ENCODE measurements at places on chromosomes 3 and 15.

DNA sequence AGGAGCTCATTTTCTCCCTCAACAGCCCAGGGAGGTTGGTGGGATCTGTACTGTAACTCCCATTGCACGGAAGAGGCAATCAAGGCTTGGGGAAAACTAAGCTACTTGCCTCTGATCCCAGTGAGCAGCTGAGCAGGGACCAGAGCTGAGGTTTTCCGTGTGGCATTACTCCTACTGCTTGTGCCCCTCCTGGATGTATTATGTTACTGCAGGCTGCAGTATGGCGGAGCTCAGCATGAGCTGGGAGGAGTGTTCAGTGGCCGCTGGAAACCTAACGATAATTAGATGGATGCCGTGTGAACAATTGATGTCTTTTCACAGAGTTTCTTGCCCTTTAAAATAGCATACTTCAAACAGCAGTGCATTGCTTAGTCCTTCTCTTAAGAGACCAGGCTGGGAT is 2.0 kb upstream of the TPRG1 start:
- DNase-seq: peak; percentile 46

GRCh38 chr3:123036352-123037014 is 8.9 kb upstream of the SEMA5B start:
- DNase-seq: no peak

DNA sequence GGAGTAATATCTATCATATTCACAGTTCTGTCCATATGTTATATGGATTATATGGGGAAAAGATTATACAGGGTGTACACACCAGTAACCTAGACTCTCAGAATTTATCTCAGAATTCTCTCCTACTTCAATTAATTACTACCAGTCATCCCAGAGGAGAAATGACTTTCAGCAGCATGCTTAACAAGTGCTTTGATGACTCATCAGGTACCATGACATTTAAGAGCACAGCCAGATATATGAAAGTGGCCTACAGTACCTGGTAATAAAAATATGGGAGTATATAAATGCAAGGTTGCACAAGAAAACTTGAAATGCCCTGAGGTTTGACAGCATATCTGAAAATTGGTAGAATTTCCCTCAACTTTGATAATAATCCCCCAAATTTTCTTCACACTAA is 1273.0 kb downstream of the OTOL1 start:
- no peak for DNase-seq

DNA sequence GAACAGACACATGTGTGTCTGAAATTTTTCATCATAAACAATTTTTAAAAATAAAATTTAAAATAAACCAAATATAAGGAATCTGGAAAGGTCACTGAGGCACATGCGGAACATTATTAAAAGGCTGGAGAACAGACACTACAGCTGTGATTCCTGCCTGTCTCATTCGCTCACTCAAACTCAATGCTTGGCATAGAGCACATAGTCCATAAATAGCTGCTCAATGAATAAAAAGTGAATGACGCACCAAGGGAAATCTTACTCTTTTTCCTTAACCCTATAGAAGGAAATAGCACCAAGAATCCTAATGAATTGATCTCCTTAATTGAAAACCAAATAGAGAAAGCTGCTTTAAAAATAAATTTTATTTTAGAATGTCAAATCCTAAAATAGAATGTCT is 98.4 kb downstream of the FSIP1 start:
- no peak for DNase-seq

- no peak for DNase-seq
Measured at GRCh38 chr15:41860049-41860828, 21.6 kb downstream of the PLA2G4B start.

DNA sequence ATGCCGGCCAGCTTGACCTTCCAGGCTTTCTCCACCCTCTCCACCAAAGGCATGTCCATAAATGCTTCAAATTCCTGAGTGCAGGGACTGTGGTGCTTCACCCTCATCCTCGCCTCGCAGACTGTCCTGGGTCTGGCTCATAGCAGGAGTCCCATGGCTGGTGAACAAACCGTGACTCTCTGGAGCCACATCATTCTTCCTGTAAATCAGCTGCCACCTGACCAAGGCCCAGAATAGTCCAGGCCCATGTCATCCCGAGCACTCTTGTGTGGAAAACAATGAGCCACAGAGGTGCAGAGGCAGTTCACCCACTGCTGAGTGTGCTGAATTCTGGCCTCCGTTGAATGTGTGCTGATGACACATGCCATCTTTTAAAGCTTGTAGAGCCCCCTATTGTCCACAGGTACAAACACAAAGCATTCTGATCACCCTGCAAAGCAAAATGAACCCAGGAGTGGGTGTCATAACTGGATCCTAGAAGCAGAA is 68.6 kb downstream of the ABHD5 start:
- no peak for DNase-seq

DNA sequence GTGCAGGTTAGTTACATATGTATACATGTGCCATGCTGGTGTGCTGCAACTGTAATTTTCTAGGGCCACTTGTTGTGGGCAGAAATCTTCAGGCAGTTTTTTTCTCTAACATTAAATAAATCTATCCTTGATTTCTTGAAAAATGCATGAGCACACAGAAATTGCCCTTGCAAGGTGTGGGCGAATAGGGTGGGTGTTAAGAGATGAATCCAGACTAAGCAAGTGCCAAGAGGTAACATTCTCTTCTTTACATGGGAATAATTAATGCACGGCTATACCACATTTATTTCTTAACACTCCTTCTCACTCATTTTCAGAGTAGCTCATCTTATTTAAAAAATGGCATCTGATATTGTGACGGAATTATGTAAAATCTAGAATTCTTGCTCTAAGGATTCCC is 719.6 kb downstream of the AGBL1 start:
- DNase-seq: no peak

DNA sequence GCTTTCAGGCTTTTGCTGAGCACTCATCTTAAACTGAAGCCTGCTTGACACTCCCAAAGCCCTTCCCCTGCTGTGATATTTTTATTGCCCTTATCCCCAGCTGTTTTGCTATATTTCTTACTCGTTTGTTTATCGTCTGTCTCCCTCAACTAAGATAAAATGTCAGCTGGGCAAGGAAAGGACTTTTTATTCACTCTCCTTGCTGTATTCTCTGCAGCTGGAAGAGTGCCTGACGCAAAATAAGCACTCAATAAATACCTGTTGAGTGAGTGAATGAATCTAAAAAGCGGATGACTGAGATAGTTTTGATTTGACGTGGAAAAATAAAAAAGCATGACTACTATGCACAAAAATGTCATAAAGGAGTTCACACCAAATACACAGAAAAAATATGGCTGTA is 84.8 kb upstream of the POMGNT2 start:
- no peak for DNase-seq

DNA sequence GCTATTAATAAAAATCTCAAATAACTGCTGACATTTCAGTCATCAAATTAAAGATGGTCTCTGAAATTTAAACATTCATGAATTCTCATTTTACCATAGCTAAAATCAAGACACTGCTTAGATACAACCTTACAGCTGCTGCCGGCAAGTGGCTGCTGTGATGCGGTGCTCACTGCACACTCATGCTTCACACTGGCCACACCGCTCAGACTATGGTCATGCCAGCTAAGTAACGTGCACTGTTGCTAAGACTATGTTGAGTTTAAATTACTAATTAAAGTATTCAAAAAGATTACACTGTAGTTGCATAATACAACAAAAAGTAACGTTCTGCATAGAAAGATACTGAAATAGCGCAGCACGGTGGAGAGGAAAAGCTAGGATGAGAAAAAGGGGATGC is 12.1 kb downstream of the ATP13A3 start:
- no peak for DNase-seq

DNA sequence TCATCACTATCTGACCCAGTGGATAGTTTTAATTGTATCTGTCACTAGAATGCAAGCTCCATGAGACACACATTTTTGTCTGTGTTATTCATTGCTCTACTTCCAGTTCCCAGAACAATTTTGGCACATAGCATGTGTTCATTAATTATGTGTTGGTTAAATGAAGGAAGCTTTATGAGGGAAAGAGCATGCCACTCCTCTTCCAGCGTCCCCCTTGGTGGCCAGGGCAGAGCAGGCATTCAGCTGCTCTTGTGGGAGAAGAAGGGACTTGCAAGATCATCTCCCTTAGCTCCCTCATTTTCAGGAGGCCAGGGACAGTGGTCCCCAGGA is 489 bp upstream of the GALNT15 start:
- no peak for DNase-seq

DNA sequence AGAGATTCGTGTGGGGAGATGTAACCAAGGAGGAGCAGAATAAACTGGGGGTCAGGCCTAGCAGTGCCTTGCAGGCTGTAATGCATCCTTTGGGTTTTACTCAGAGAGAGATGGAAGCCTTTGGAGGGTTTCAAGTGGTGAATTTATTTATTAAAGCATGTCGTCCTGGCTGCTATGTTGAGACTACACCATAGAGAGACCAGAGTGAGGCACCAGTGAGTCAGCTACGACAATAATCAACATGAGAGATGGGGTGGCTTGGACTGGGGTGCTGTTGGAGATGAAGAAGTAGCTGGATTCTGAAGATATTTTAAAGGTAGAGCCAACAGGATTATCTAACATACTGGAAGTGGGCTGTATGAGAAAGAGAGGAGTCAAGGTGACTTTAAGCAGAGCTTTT is 335.3 kb upstream of the ARHGEF26 start:
- no peak for DNase-seq

- peak; percentile 30 for DNase-seq
Measured at GRCh38 chr3:135218304-135218703, 423.2 kb downstream of the EPHB1 start.

DNA sequence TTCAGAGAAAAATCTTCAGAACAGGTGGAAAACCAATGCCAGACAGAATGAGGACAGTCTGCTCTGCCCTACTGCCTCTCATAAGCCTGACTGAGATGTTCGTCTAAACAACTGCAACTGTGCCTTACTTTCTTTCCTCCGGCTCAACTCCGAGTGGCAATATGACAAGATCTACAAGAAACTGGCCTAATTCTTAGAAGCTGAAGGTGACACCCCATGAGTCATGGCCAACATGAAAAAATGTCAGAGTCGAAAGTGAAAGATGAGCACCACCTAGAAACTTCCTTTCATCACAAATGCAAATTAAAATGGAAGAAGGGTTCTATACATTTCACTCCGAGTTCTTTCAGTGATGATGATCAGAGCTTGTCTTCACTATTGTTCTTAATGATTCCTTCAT is 12.9 kb downstream of the PCYT1A start:
- no peak for DNase-seq

- DNase-seq: peak; percentile 87
Measured at GRCh38 chr15:68431037-68431791, 749 bp downstream of the ITGA11 start.

DNA sequence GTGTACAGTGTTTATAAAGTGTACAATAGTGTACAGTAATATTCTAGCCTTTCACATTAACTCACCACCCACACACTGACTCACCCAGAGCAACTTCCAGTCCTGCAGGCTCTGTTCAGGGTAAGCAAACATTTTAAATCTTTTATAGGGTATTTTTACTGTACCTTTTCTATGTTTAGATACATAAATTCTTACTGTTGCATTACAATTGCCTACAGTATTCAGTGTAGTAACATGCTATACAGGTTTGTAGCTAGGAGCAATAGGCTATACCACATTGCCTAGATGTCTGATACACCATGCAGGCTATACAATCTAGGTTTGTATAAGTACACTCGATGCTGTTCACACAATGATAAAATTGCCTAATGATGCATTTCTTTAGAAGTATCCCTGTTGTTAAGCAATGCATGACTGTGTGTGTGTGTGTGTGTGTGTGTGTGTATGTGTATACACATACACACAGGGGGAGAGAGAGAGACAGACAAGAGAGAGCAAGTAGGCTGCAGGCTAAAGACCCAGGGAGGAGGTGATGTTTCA is 72.5 kb upstream of the PRR23C start:
- no peak for DNase-seq

DNA sequence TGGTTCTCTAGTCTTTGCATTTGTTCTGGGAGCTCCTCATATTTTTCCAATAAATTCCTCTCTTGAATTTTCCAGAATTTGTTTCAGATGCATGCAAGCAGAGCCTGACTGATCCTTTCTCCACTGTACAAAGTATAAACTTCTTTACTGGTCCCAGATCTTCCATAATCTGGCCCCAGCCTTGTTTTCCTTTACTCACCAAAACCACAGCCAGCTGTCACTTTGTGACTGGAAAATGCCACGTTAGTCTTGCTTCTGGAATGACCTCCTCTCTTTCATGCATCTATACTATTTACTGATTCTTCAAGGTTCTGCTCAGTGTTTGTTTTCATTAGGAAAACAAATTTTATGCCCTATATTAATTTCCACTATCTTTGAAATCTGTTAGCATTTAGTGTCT is 60.4 kb upstream of the SPPL2A start:
- no peak for DNase-seq

DNA sequence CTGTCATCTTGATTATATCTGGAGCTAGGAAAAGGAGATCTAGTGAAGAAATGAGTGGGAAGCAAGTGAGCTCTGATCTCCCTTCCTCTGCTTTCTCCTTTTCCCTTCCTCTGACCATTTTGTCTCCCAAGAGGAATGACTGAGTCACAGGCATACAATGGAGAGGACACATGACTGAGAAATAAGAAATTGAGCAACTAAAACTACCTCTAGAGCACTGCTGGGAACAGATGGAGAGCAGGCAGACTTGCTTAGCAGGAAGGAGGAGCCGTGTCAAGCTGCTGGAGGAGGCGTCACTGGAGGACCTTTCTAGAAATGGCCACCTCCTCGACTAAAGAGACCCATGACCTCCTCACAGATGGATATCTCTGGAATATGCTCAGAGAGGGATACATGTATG is 66.9 kb upstream of the MYO5C start:
- no peak for DNase-seq

- no peak for DNase-seq
Measured at GRCh38 chr3:40267937-40268724, 41.4 kb upstream of the EIF1B start.

- no peak for DNase-seq
Measured at GRCh38 chr3:194160158-194160557, 24.2 kb downstream of the HES1 start.

Measured in H7 (cell line).